H1 (cell line): ENCODE measurements at places on chromosomes 7 and 10. TPM values are rescaled to one million over a fixed set of nuclear protein-coding genes. Genes with fewer than 3 reads are reported as not detected.

The GCK gene
- total RNA-seq = 4.1 and 4.9 TPM in 2 replicates

The VAX1 gene
- total RNA-seq = not detected in 2 replicates

The ZNF33A gene
- total RNA-seq = 46.8 and 48.3 TPM in 2 replicates

The GRM8 gene
- total RNA-seq = 2.8 and 3.7 TPM in 2 replicates

The RBP3 gene
- total RNA-seq = not detected in 2 replicates

The NFE2L3 gene
- 62.6 and 64.9 TPM in 2 replicates for total RNA-seq

The NPY gene
- 1.0 and 1.7 TPM in 2 replicates for total RNA-seq

The SFRP4 gene
- total RNA-seq = not detected in 2 replicates

GRCh38 chr7:157721468-157722136 lies 384.8 kb downstream of the DNAJB6 start:
- no peak for DNase-seq

DNA sequence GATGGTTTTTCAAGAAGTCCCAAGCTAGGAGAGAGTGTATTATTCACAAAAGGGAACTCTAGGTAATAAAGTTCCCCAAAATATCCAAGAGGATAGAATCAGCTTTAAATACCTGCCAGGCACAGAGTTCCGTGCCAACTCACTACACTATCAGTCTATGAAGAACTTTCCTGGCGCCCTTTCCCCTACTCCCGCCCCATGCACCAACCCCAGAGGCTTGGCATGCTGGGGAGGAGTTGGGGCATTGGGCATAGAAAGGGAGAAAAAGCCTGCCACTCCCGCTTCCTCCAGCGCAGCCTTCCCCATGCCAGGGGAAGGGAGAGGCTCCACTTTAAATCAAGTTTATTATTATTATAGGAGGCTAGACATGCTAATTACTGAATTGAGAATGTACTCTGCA lies 54.9 kb downstream of the ZNF800 start:
- no peak for DNase-seq

- no peak for DNase-seq
These were observed 87.7 kb downstream of the TNS3 start for GRCh38 chr7:47493976-47494911.

- DNase-seq = no peak
These were observed 727 bp upstream of the PDSS1 start for GRCh38 chr10:26696786-26697162.

DNA sequence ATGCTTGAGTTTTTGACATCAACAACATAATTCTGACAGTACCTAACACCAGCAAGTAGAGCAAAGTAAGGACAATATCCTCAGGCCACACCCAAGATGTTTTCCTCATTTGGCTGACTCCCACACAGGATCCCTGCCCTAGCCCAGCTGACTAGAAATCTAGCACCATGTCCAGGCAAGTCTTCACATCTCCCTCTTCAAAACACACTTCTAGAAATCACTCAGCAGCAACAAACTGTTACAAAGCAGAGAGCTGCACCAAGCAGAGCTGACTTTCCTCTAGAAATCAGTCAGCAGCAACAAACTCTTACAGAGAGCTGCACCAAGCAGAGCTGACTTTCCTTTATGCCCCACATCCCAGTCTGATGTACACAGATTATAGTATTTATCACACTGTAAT lies 7.7 kb downstream of the TMEM168 start:
- DNase-seq = no peak

DNA sequence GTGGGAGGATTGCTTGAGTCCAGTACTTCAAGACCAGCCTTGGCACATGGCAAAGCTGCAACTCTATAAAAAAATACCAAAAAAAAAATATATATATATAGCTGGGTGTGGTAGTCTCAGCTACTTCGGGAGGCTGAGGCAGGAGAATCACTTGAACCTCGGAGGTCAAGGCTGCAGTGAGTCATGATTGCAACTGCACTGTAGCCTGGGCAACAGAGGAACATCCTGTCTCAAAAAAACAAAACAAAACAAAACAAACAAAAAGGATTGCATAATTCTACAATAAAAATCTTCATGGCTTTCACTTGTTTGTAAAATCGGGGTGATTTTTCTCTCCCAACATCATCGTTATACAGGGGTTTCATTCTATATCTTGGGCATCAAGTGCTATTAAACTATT lies 35.1 kb downstream of the GUSB start:
- DNase-seq = no peak
